ENCODE measurements at places on chromosomes 11 and 22. TPM values are rescaled to one million over a fixed set of nuclear protein-coding genes. Genes with fewer than 3 reads are reported as not detected.
A peak's percentile ranks its signal among the peaks of the same experiment; 100 is the strongest.

GRCh38 chr11:59267196-59267595, 54.5 kb upstream of the MPEG1 start:
- no peaks in the 10 kb centered on the region for H3K27me3 ChIP-seq
- peaks cover under 1% of the 10 kb centered on the region for H3K4me1 ChIP-seq
- no peaks in the 10 kb centered on the region for H3K36me3 ChIP-seq
- H3K4me3 ChIP-seq, result no peak overlapping the region
- peak overlapping the region; percentile 25 for H3K27ac ChIP-seq

DNA sequence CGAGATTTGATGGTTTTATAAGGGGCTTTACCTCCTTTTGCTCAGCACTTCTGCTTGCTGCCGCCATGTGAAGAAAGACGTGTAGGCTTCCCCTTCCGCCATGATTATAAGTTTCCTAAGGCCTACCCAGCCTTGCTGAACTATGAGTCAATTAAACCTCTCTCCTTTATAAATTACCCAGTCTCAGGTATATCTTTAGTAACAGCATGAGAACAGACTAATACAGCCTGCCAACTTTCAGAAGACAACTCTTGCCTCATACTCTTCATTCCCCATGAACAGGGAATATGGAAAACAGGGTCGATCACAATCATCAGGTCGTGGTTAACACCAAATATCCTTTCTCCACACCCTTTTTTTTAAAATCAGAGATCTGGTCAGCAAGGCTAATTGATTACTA, 83.0 kb downstream of the MPPED2 start:
- H3K4me3 ChIP-seq, result no peak overlapping the region
- H3K27ac ChIP-seq, result no peak overlapping the region
- no peak for DNase-seq
- no peaks in the 10 kb centered on the region for H3K27me3 ChIP-seq
- no peaks in the 10 kb centered on the region for H3K36me3 ChIP-seq

Gene CAPN5
- total RNA-seq, result 203 TPM

Gene EXPH5
- total RNA-seq, result 5.8 TPM

Gene TSPAN4
- total RNA-seq, result 20.0 TPM

- no peaks in the 10 kb centered on the region for H3K36me3 ChIP-seq
- no peak overlapping the region for H3K4me3 ChIP-seq
- no peaks in the 10 kb centered on the region for H3K27me3 ChIP-seq
- H3K4me1 ChIP-seq, result no peaks in the 10 kb centered on the region
Observed at GRCh38 chr11:26522912-26523610, 49.0 kb downstream of the MUC15 start.

GRCh38 chr11:80826808-80827207, 1386.0 kb upstream of the TENM4 start:
- no peaks in the 10 kb centered on the region for H3K4me1 ChIP-seq
- no peaks in the 10 kb centered on the region for H3K36me3 ChIP-seq
- no peaks in the 10 kb centered on the region for H3K27me3 ChIP-seq
- no peak overlapping the region for H3K4me3 ChIP-seq
- no peak for DNase-seq

Gene NUCB2
- total RNA-seq, result 22.3 TPM

DNA sequence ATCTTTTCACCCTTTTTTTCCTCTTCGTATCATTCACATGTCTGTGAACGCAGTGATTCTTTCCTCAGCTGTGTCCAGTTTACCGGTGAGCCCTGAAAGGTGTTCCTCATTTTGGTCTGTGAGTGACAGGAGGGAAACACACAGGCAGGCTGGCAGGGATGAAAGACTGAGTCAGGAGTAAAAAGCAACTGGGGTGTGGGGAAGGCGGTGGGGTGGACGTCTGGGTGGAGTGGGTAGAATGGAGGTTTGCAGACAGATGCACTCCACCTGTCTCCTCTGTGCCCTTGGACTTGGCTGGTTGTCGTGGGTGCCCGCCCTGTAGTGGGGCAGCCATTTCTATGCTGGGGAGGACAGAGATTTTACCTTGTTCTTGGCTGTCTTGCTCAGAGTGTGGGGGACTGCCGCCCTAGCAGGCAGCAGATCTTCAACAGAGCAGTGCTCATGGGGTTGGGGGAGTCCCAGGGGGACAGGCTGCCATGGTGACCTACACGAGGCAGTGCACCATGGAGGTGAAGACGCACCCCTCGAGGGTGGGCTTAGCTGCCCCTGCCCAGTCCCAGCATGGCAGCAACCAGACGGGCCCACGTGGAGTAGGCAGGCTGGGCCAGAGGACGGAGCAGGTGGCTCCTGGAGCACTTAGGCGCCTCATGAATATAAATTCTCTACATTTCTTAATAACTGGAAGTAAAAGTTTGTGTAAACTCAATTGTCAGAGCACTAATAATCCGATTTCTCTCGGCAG, 603.7 kb downstream of the TBC1D22A start:
- DNase-seq, result peak; percentile 25
- H3K27ac ChIP-seq, result no peak overlapping the region
- no peaks in the 10 kb centered on the region for H3K36me3 ChIP-seq
- H3K4me3 ChIP-seq, result no peak overlapping the region
- H3K27me3 ChIP-seq, result no peaks in the 10 kb centered on the region

GRCh38 chr22:20750461-20751184, 23.3 kb upstream of the SERPIND1 start:
- DNase-seq, result no peak
- no peaks in the 10 kb centered on the region for H3K36me3 ChIP-seq
- no peaks in the 10 kb centered on the region for H3K27me3 ChIP-seq
- H3K27ac ChIP-seq, result no peak overlapping the region

DNA sequence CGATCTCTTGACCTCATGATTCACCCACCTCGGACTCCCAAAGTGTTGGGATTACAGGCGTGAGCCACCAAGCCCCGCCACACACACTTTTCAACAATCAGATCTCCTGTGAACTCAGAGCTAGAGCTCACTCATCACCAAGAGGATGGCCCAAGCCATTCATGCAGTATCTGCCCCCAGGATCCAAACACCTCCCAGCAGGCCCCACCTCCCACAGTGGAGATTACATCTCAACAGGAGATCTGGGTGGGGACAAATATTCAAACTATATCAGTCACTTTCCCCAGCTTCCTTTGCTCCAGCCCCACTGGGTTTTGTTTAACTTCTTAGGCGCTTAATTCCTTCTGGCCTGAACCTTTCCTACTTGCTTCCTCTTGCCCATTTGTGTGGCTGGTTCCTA, 26.3 kb upstream of the SORL1 start:
- H3K27me3 ChIP-seq, result no peaks in the 10 kb centered on the region
- DNase-seq, result no peak
- no peak overlapping the region for H3K4me3 ChIP-seq
- peaks cover 7% of the 10 kb centered on the region for H3K4me1 ChIP-seq

GRCh38 chr11:103047837-103048236, 44.1 kb downstream of the DCUN1D5 start:
- DNase-seq, result no peak
- H3K4me1 ChIP-seq, result no peaks in the 10 kb centered on the region
- H3K36me3 ChIP-seq, result no peaks in the 10 kb centered on the region
- no peak overlapping the region for H3K4me3 ChIP-seq

DNA sequence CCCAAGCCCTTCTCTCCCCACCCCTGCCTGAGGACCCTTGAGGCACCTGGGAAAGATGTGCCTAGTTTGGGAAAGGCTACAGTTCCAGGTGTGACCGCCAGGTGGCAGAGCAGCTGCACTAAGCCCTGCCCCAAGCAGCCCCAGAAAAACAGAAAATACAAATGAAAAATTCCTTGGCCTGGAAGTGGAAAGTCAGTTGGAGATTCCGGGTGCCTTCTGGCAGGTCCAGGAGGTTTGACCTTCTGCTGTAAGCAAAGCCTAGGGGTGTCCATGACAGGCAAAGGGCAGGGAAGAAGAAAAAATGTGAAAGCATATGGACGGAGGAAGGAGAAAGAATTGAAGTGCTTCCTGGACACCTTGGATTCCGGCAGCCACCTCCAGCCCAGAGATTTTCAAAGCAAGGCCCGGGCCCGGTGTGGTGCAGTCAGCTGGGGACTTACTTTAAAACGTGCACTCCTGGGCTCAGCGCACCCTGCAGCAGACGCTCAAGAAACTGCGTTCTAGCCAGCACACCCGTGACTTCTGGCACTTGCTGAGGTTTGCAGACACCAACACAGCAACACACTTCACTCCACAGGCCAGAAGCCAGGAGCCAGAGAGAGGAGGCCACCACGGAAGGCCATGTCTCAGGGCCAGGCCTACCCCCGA, 37.3 kb upstream of the SLC22A12 start:
- H3K4me1 ChIP-seq, result peaks cover 18% of the 10 kb centered on the region
- H3K4me3 ChIP-seq, result no peak overlapping the region
- H3K27me3 ChIP-seq, result no peaks in the 10 kb centered on the region
- H3K36me3 ChIP-seq, result no peaks in the 10 kb centered on the region
- no peak overlapping the region for H3K27ac ChIP-seq
- peak; percentile 71 for DNase-seq

Gene CRYBB2
- 9.9 TPM for total RNA-seq

GRCh38 chr11:70421123-70421522, 22.8 kb downstream of the CTTN start:
- DNase-seq, result no peak
- H3K27ac ChIP-seq, result no peak overlapping the region
- H3K4me3 ChIP-seq, result no peak overlapping the region
- no peaks in the 10 kb centered on the region for H3K36me3 ChIP-seq
- H3K27me3 ChIP-seq, result no peaks in the 10 kb centered on the region

Gene NAALAD2
- total RNA-seq, result 7.0 TPM

Gene GGTLC3
- 1.1 TPM for total RNA-seq

Gene STK33
- 4.1 TPM for total RNA-seq

Gene APOBEC3C
- total RNA-seq, result 35.5 TPM

DNA sequence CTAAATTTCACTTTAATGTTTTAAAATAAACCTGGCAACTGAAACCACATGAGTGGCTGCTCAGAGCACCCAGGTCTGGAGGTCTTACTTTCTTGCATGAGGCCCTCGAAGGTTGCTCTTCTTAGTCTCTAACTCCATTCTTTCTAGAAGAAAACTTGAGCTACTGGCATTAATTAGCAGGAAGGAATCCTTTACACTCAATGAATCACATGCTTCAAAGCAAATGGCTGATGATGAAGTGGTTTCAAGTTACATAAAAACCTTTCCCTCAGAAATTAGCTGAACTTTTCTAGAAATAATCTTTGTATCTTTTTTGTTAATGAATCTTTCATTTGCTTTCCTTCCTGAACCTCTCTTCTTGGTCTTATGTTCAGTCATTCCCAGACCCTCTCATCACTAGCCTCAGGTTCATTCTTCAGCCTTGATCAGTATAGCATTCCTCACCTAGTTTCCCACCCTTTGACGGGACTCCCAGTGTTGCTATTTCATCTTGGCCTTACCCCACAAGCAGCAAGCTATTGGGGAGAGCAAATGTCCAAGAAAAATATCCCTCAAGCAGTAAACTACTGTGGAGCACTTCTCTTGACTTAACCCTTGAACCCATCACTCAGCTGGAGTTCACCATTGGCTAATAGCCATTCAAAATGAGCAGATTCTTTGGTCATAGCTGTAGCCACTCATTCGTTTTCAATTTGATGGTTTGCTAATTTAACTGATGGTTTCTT, 75.1 kb downstream of the INSC start:
- no peak overlapping the region for H3K27ac ChIP-seq
- H3K4me1 ChIP-seq, result no peaks in the 10 kb centered on the region
- no peak overlapping the region for H3K4me3 ChIP-seq
- H3K27me3 ChIP-seq, result no peaks in the 10 kb centered on the region

Gene MS4A3
- not detected for total RNA-seq

Gene OVOL1
- 26.4 TPM for total RNA-seq

DNA sequence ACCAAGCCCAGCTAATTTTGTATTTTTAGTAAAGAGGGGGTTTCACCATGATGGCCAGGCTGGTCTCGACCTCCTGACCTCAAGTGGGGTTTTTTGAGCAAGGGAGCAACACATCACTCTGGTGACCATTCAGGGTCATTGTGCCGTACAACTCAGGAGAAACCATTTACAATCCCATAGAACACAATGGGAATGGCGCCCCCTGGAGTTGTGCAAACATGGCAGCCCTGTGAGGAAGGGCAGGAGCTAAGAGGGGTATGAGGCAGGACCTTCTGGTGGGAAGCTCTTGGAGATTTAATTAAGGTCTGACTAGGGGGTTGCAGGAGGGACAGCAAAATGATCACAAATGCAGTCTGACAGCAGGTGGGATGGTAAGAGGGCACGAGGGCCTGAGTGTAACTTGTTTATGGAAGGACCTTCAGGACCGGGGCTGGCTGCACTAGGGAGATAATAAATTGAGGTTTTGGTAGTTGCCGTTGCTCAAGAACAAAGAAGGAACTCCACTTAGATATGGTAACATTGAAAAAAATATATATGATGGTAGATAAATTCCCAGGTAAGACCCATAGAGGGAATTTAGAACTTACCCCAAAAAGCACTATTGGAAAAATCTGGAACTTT, 9.1 kb upstream of the CSF2RB start:
- no peak for DNase-seq
- H3K27me3 ChIP-seq, result no peaks in the 10 kb centered on the region
- no peak overlapping the region for H3K27ac ChIP-seq
- H3K4me3 ChIP-seq, result no peak overlapping the region
- no peaks in the 10 kb centered on the region for H3K4me1 ChIP-seq
- H3K36me3 ChIP-seq, result no peaks in the 10 kb centered on the region

Gene BAIAP2L2
- total RNA-seq, result 83.3 TPM

Gene RAB3IL1
- 7.0 TPM for total RNA-seq

Gene GAL
- 1.2 TPM for total RNA-seq

- H3K4me3 ChIP-seq, result no peak overlapping the region
- no peaks in the 10 kb centered on the region for H3K36me3 ChIP-seq
- no peak overlapping the region for H3K27ac ChIP-seq
- DNase-seq, result no peak
Observed at GRCh38 chr22:27825174-27825573, 23.6 kb upstream of the MN1 start.

GRCh38 chr11:45961751-45962240, 39.3 kb downstream of the LARGE2 start:
- no peak for DNase-seq
- no peak overlapping the region for H3K27ac ChIP-seq
- peaks cover 6% of the 10 kb centered on the region for H3K36me3 ChIP-seq
- H3K4me3 ChIP-seq, result no peak overlapping the region

- peaks cover 12% of the 10 kb centered on the region for H3K4me1 ChIP-seq
- peaks cover 8% of the 10 kb centered on the region for H3K36me3 ChIP-seq
- H3K27me3 ChIP-seq, result no peaks in the 10 kb centered on the region
- H3K4me3 ChIP-seq, result no peak overlapping the region
Observed at GRCh38 chr11:2904153-2905052, 18.8 kb upstream of the CDKN1C start.

DNA sequence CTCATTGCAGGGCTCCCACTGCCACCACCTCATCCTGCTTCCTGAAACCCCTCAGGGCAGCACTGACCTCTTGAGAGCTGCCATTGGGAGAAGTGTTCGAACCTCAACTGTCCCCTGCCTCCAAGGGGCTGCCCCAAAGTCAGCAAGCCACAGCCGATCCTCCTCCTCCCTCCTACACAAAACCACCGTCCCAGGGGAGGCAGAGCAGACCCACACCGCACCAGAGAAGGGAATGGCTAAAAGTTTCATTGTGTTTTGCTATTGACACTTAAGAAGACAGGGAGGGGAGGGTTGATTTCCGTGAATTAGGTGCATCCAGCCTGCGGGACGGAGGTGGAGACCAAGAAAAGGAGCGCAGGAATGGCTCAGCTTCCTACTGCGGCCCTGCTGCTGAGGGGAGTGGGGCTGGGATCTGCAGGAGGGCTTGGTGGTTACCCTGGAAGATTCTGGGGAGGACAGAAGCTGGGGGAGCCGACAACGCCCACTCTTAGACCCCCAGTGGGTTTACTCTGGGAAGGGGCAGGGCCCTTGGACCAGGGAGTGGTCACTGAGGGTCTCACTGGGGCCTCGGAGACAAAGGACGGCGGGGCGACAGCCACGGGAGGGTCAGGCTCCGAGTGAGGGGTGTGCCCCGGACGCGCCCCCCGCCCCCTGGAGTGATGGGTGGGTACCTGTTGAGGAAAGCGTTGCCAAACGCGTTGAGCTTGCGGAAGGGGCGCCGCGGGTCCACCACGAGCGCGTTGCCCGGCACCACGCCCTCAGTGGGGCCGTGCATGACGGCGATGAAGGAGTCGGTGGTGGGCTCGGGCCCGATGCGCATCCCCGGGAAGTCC, 815 bp downstream of the EHD1 start:
- peak overlapping the region; percentile 78 for H3K4me3 ChIP-seq
- H3K36me3 ChIP-seq, result peaks cover 19% of the 10 kb centered on the region
- H3K4me1 ChIP-seq, result peaks cover 71% of the 10 kb centered on the region
- no peak for DNase-seq
